T-helper 17 cell (primary cell): ENCODE measurements at places on chromosomes 4 and X. TPM values are rescaled to one million over a fixed set of nuclear protein-coding genes. Genes with fewer than 3 reads are reported as not detected.

GABRG1 gene
- not detected for total RNA-seq

JADE3 gene
- total RNA-seq = 0.50 TPM

FSTL5 gene
- not detected for total RNA-seq

DNA sequence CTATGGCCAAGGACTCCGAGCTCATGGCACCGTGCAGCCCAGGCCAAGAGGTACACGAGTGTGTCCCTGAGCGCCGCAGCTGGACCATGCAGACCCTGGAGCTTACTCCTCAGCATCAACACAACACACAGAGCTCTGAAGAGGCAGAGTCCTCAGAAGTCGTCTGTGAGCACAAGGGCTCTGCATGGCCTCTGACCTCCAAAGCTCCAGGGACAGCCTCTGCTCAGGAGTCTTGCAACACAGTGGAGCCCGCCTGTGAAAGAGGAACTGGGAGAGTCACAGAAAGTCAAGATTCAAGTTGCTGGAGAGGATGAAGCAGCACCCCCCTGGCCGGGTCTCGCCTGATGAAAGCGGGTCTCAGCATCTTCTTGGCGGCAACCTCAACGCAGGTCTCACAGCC, 2.9 kb downstream of the LRPAP1 start:
- peaks cover 33% of the 10 kb centered on the region for H3K4me1 ChIP-seq
- DNase-seq = no peak
- no peaks in the 10 kb centered on the region for H3K27me3 ChIP-seq
- H3K36me3 ChIP-seq = peaks cover 2% of the 10 kb centered on the region
- no peak overlapping the region for H3K4me3 ChIP-seq

CLDN2 gene
- not detected for total RNA-seq

TMPRSS11A gene
- total RNA-seq = not detected
